GM19239 (cell line): ENCODE measurements at places on chromosomes 6 and 20.

- no peak for DNase-seq
Observed at GRCh38 chr6:131112249-131112648, 23.0 kb upstream of the AKAP7 start.

DNA sequence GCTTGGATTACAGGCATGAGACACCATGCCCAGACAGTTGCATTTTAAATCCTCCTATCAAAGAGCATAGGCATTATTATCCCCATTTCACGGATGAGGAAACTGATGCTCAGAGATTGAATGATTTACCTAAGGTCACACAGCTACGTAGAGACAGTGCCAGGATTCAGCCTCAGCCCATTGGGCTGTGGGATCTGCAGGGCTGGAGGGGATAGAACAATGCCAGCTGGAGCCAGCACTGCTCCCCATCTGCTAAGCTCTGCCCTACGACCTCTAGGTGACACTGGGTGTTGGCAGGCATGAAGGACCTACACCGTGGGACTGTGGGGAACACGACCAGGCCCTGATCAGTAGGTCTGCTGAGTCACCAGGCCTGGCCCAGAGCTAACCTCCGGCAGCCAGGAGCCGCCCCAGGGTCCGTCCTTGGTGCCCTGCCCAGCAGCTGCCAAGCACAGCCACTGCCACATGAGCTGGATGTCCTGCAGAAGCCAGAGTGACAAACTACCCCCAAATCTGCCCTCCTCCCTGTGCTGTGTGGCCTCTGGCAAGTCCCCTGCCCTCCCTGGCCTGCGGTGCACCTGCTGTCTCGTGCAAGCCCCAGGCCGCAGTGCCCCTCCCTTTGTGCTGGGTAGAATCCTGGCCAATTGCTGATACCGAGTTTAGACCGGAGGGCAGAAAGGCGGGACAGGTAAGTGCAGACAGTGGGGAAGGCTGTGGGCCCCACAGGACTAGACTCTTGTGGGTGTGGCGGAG, 47.6 kb upstream of the PTGIS start:
- no peak for DNase-seq

DNA sequence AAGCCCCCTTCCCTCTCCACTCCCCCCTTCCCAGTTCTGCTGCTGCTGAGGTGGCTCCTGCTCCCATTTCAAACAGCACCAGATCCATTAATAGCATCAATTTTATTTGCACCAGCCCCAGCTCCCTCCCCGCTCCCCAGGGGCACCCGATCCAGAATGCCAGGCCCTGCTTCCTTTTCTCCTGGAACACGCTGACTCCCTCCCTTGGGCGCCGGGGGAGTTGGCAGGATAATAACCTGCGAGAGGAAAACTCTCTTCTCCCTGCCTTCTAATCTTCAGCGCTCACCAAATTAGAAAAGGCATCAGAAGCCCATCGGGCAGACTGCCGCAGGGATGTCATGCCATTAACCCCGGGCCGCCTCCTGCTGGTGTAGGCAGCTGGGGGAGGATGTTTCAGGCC, 77.8 kb downstream of the NCR2 start:
- DNase-seq = no peak

- DNase-seq = no peak
Observed at GRCh38 chr6:2193931-2194330, 51.5 kb downstream of the GMDS start.

- DNase-seq = no peak
Observed at GRCh38 chr6:110563711-110564110, 87.3 kb upstream of the SLC22A16 start.

DNA sequence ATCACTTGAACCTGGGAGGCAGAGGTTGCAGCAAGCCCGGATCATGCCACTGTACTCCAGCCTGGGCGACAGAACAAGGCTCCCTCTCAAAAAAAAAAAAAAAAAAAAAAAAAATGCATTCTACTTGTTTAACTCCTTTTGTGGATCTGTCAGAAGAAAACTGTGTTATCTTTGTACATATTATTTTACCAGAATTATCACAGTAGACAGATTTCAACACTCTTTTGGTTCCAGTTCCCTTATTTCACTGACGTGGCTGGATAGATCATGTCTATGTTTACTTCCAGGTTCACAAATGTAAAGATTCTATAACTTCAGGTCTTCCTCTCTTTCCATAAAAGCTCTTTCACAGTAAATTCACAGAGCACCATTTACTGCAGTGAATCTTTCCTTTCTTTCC, 18.4 kb downstream of the NUDT3 start:
- DNase-seq = no peak

- DNase-seq = no peak
Observed at GRCh38 chr6:31037682-31038081, 27.4 kb downstream of the MUC22 start.
